ENCODE measurements at places on chromosomes 5 and 9. TPM values are rescaled to one million over a fixed set of nuclear protein-coding genes. Genes with fewer than 3 reads are reported as not detected.

PALM2AKAP2 gene
- total RNA-seq, result 0.56 TPM

- DNase-seq, result no peak
Observed at GRCh38 chr5:177270653-177271052, 32.9 kb downstream of the RAB24 start.

DNA sequence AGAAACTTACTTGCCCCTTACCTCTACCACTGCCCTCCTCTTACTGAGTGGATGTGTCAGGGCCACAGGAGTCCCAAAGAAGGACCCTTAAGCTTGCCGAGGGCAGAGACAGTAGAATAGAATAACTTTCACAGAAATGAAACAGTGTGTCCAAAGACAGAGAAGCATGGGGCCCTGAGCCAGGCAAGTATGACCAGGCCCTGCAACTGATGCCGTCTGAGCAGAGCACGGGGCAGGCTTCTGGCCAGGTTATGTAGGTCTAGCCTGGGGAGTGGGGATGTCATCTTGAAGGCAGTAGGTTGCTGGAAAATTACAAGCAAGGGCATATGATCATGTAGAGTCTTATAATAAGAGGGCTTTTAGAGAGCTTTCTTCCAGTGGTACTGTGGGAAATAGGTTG is 415.4 kb downstream of the KDM4C start:
- DNase-seq, result no peak

KLHL9 gene
- total RNA-seq, result 58.6 TPM

PCDHGB4 gene
- 0.26 TPM for total RNA-seq

DNA sequence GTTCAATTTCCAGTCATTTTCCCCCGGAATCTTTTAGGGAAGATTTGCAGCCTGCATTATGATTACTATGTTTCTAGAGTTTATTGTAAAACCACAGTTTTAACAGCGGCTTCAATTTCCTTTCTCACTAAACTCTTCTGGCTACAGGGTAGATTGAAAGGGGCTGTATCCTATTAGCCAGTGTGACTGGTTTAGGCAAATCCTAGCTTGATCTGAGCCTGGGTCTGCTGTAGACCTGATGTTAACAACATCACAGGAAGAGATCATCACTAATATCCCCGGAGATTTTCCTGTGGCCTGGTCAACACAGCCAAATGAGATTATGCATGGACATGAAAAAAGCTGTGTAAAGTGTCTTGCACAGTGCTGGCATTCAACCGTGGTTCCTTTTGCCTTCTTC is 33.4 kb downstream of the STOM start:
- no peak for DNase-seq

- DNase-seq, result no peak
Observed at GRCh38 chr5:147085409-147085808, 149.4 kb upstream of the STK32A start.

NRG2 gene
- total RNA-seq, result 2.8 TPM

- no peak for DNase-seq
Observed at GRCh38 chr5:150596313-150596712, 44.1 kb upstream of the SYNPO start.

FRRS1L gene
- not detected for total RNA-seq

RFK gene
- 45.1 TPM for total RNA-seq

DNA sequence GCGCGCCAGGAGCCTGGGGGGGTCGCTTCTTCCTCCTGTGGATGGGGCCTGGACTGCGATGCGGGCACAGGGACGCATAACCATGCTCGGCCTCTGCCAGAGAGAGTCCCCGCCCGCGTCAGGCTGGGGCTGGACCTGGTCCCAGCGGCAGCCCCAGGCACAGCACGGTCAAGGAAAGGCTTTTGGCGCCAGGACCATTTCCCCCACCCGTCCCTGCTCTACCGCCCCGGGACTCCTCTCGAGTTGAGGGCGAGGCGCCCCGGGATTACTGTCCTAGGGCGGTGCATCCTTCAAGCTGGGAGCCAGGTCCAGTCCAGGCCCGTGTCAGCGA is 341 bp downstream of the MXD3 start:
- peak; percentile 68 for DNase-seq

DNA sequence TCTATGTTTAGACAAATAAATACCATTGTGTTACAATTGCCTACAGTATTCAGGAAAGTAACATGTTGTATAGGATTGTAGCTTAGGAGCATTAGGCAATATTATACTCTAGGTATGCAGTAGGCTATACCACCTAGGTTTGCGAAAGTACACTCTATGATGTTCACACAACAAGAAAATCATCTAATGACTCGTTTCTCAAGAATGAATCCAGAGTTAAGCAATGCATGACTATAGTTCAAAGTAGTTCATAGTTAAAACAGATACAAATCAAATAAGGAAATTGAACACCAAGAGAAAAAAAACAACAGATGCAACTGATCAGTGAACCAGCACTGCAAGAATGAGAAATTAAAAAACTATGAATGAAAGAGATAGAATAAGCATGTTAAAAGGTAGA is 27.6 kb upstream of the ABLIM3 start:
- DNase-seq, result no peak

DNA sequence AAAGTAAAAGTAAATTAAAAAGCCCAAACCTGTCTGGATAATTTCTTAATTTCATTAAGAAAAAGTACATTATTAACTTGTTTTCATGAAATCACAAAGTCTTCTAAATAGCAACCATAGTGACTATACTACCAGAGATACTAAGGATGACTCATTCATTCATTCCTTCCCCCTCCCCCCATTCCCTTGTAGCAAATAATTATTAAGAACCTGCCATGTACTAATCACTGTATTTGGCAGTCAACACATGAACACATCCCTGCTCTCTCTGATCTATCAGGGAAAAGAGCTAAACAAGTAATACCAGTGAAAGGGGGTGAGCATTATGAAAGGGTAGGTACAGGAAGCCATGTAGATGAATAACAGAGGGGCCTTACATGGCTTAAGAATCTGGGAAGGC is 203.9 kb downstream of the CWC27 start:
- DNase-seq, result no peak
